ENCODE measurements at places on chromosomes 3 and 15.
A peak's percentile ranks its signal among the peaks of the same experiment; 100 is the strongest.

DNA sequence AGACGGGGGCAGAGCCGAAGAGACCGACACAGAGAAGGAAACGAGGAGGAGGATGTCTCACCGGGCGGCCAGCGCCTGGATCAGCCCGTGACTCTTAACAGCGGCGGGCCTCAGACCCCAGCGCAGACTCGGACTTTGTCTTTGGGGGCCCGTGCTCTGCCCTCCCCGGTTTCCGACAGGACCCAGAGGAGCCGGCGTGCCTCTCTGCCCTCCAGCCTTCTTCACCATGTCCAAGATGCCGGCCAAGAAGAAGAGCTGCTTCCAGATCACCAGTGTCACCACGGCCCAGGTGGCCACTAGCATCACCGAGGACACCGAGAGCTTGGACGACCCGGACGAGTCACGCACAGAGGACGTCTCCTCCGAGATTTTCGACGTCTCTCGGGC is 1.0 kb downstream of the TSC22D2 start:
- DNase-seq: no peak

- no peak for DNase-seq
These were observed 104.2 kb downstream of the MAP4 start for GRCh38 chr3:47912006-47912504.

- peak; percentile 44 for DNase-seq
These were observed 16.2 kb upstream of the ANKDD1A start for GRCh38 chr15:64895285-64896065.

- no peak for DNase-seq
These were observed 259.8 kb downstream of the MAGI1 start for GRCh38 chr3:65778968-65779367.

GRCh38 chr3:51873876-51874275 is 1.5 kb downstream of the IQCF5 start:
- no peak for DNase-seq

DNA sequence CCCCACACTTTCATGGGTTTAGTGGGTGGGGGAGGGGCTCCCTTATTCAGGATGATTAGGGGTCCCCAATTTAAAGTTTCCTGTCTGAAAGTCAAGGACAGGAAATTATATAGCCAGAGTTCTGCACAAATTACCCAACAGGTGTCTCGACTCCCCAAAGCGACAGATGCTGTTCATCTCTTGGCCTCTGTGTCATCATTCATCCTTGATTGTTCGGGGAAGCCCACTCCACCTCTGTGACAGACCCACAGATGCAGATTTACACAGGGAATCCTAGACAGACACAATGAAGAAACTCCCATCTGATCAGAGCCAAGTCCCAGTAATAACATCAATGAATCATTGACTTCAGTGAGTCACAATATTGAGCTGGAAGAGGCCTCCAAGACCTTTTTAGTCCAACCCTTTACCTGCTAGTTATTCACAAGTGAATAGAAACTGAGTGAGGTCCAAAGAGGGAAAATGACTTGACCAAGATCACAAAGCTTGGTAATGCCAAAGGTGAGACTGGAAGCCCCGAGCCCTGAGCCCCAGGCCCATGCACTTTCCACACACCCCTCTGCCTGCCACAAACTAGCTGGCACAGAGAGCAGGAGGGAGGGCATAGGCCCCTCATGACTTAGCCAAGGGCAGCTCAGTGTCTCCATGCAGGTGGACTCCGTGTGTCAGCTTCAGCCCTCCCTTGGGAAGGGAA is 7.9 kb upstream of the SRP14 start:
- no peak for DNase-seq

GRCh38 chr3:89300526-89300925 is 193.1 kb downstream of the EPHA3 start:
- DNase-seq: no peak

- DNase-seq: no peak
These were observed 505.6 kb downstream of the PYDC2 start for GRCh38 chr3:191966556-191966955.

DNA sequence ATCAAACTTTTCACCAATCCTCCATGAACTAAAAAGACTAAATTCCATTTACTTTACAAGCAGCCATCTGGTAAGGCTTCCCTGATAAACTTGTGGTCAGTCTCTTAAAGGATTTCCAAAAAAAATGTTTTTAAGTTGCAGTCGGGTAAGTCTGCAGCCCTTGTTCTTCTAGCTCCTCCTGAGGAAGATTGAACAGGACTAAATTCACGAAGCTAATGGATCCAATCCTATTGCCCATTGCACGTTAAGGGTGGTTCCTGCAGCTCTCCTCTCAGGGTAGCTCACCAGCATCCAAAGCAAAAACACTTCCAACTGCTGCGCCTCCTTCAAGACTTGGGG is 2.8 kb downstream of the HES1 start:
- DNase-seq: no peak

GRCh38 chr3:37605572-37606153 is 256.0 kb upstream of the CTDSPL start:
- no peak for DNase-seq

DNA sequence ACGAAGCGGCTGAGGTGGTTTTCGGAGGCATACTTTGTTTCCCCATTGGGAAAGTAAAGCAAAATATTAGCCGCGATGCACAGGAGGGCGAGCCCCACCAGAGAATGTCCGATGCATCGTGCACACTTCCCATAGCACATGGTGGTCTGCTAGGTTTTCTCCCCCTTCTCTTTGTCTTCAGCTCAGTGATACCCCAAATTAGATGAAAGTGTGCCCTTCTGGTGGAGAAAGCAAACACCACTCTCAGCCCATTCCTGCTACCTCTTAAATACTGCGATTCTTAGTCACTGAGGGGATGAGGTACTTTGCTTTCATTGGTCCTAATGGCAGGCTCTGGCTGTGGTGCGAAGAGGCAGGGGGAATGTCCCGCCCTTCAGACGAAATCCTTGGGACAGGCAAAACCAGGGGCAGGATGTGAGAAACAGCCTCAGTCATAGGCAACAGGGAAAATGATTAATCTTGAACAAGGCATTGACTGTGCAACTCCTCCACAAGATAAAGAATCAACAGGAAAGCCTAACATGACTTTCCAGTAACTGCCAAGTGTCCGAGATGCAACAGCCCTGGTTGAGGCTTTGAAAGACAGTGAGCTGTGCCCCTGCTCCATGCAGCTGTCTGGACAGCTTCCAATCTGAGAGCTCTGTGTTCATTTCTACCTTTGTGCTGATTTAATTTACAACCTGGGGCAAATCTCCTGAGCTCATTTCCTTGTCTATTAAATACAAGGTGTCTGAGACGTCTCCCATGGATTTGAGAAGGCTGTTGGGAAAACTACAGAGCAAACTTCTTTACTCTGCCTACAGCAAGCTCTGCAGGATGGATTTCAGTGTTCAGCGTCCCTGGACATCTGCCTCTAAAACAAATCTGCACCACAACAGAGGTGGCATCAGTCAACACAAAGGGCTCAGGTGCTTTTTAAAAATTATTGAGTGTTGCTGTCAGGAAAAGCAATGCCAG is at the start of gene TM4SF1:
Gene TM4SF1 (minus strand): TSS at position 242 of the 957 bp plus-strand sequence. CDS start 102 bp downstream, at position 140.
- no peak for DNase-seq

DNA sequence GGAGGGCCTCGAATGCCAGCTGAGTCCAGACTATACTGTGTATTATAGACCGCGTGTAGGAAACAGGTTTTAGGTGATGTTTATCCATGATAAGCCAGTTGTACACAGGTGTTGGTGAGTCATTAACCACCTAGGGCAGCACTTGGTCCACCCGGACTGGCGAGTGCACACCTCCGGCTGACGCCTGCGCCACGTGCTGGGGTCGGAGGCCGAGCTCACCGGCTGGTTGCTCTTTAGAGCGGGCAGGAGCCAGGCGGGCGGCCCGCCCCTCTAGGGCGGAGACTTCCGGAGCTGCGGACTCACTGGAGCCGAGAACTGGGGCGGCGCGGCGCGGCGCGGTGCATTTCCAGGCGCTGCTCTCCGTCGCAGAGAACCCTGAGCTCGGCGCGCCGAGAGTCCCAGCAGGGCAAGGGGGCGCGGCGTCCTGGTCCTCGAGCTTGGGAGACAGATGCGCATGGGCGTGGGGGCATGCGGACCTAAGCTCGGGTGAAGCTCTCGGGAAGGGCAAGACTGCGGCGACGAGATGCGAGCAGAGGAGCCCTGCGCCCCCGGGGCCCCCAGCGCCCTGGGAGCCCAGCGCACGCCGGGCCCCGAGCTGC is at the start of gene ESYT3:
Gene ESYT3 (plus strand): TSS at position 341 of the 599 bp plus-strand sequence. CDS start 183 bp downstream, at position 524.
- peak; percentile 74 for DNase-seq

DNA sequence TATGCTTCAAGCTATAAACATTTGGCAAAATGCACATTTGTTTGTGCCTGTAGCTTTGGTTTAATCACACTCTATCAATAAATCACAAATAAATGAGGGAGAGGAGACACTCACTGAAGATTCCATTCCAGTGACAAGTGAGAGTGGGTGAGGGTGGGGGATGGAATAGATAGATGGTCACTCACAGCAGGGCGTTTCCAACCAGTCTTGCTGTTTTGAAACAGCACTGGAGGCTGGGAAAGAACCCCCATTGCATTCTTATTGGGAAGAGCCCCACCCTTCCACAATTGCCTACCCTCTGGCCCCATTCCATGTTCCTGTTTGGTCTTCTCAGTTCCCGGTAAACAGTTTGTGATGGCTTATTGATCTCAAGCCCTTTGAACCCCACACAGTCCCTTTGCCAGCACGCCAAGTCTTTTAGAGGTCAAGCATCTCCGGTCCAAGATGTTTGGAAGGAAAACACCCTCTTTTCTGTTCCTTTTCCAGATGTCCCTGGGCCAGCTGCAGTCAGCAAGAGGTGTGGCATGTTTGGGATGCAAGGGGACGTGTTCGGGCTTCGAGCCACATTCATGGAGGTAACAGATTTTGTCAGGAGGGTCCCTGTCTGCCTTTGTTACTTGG is 30.7 kb downstream of the LMCD1 start:
- no peak for DNase-seq

- DNase-seq: no peak
These were observed 79.4 kb downstream of the COL6A5 start for GRCh38 chr3:130424837-130425236.

DNA sequence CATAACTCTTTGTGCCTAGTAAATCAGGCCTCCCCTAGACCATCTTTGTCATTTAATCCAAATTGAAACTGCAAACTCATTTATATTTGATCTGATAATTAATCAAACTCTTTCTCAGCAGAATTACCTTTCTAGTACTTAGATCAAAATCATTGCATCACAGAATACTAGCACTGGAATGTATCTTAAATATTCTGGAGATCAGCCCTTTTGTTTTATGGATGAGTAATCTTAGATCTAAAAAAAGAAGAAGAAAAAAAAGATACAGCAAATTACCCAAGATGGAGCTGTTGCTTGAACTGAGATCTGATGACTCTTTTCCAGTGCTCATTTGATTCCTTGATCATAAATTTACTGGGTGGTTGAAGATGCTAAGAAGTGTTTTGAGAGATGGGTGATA is 47.9 kb downstream of the NAALADL2 start:
- DNase-seq: no peak

DNA sequence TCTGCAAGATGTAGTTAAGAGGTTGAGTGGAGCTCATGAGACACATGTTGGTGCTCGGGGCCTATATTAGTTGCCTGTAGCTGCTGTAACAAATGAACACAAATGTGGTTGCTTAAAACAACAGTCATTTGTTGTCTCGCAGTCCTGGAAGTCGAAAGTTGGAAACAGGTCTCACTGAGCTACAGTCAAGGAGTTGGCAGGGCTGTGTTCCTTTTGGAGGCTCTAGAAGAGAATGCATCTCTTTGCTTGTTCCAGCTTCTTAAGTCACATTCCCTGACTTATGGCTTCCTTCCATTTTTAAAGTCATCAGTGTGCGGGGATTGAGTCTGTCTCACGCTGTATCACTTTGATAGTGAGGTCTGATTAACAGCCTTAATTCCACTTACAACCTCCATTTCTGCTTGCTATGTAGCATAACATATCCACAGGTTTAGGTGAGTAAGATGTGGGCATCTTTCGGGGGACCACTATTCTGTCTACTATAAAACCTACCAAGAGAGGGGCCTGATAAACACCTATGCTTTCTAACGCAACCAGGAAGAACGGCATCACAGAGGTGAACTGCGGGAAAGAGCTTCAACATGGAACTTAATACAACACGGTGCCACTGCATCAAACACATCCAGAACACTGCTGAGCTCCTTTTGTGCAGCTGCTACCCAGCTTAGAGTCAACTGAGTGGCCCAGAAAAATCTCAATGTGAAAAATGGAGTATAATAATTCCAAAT is 119.4 kb downstream of the ATP10A start:
- no peak for DNase-seq

DNA sequence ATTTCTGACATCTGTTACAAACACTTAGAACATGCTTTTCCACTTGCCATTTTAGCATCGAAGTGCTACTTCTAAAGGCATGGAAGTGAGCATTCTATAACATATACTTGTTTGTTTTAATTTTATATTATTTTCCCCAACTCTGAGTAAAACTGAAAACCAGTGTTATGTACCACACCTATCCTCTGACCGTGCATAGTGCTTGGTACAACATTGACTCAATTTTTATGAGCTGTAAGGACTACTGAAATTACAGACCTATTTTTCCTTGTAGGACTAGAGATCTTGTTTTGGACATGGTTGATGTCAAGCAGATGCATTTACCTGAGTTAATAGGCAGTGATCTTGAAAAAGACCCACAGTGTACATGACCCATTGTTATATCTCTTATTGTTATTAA is 51.5 kb upstream of the CCNB2 start:
- no peak for DNase-seq

GRCh38 chr3:175005881-175006280 is 146.7 kb downstream of the NAALADL2 start:
- DNase-seq: no peak

DNA sequence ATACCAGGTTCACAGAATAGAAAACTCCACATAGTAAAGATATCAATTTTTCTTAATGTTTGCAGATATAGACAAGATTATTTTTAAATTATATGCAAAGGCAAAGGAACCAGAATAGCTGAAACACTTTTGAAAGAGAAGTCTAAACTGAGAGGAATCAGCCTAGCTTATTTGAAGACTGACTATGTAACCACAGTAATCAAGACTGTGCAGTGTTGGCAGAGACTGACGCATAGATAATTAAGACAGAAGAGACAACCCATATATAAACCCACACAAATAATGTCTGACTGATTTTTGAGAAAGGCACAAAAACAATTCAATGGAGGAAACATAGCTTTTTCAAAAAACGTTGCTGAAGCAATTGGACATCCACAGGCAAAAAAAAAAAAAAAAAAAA is 28.6 kb upstream of the ACKR4 start:
- DNase-seq: no peak

GRCh38 chr15:54719325-54719724 is 477.4 kb downstream of the RSL24D1 start:
- DNase-seq: no peak

DNA sequence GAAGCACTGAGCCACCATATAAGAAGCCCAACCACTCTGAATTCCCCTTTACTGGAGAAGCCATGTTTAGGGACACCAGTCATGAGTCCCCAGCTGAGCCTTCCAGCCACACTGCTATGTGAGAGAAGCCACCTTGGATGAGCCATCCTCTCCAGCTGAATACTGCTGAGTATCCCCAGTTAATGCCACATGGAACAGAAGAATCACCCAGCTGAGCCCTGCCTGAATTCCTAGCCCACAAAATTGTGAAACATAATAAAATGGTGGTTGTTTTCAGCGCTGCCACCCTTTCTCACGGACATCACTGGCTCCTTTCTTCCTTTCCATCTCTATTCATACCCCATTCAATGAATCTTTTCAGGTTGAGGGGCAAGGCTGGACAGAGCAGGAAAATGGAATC is 22.1 kb upstream of the LYZL4 start:
- DNase-seq: no peak

- no peak for DNase-seq
These were observed 94.4 kb downstream of the LRRN1 start for GRCh38 chr3:3893590-3893989.

GRCh38 chr15:96341513-96342405 is 11.3 kb downstream of the NR2F2 start:
- DNase-seq: no peak

Data from activated CD4-positive, alpha-beta T cell treated with anti-CD3 and anti-CD28 coated beads, Interleukin-2, amount 50 U/mL, for 48 hours (primary cell).